ENCODE measurements at places on chromosomes 3 and 15.

DNA sequence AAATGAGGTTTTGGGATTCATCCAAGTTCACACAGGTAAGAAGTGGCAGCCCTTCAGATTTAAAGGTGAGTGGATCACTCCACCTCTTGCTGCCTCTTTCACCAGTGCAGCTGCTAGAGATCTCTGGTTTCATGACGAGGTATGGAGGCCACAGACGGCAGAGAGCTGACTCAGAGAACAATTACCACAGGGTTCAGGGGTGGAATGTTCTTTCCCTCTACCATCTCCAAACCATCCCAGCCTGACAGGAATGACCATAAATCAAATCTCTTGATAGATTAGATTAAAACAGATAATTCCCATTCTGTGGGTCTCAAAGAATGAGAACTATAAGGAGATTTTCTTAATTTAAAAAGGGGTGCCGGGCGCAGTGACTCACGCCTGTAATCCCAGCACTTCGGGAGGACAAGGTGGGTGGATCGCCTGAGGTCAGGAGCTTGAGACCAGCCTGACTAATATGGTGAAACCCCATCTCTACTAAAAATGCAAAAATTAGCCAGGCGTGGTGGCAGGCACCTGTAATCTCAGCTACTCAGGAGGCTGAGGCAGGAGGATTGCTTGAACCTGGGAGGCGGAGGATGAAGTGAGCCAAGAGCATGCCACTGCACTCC lies 174.2 kb upstream of the ATP11B start:
- no peak for DNase-seq

DNA sequence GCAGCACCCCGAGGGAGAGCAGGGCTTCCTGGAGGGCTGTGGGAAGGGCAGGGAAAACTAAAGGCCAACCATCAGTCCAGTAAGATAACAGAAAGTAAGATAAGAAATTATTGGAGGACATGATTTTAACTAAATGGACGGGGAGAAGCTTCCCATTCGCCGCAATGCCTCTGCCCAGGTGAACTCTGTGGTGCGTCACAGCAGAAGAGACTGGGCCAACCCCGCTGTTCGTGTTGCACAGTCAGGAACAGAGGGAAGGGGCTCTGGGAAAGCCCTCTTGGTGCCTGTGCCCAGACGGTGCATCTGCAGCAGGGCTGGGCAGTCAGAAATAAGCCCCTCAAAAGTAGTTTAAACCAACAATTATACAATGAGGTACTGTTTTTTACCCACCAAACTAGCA lies 284.1 kb downstream of the OCA2 start:
- DNase-seq: no peak

GRCh38 chr3:150327678-150328653 lies 80.1 kb upstream of the TSC22D2 start:
- no peak for DNase-seq

DNA sequence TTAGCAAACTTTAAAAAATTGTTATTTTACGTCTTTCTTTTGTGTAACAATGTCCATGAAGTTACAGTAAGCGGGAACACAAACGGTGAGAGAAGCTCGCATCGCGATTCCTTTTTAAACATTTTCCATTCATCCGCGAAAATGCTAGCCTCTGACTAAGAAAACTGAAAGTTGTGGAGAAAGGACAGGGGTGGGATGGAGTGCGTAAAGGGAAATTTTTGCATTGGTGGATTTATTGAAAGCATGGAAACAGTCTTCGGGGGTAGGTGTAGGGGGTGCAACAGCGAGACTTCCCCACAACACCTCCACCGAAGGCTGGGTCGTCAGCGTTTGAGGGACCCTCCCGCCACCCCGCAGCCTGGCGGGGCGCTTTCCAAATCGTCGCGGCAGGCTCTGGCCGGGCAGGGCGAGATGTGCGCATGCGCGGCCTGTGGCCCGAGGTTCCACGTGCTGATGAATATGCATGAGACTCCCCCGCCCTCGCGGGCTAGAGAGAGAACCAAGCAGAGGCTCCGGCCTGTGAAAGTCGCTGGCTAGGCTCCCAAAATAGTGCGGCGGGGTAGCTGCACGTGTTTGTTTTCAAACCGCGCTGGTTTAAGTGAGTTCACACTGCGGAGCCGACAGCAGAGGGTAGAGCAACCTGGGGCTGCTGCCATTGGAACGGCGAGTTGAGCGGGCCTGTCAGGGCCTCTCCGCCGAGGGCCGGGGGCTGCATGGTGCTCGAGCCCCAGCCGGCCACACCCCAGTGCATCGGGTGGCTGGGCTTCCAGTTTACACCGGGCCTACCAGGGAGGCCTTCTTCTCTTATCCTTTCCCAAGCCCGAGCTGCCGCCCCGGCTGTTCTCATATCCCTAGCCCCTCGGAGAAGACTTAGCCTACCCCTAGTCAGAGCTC lies 9.9 kb downstream of the ZIC1 start:
- DNase-seq: peak; percentile 84
